Posterior cingulate gyrus (tissue), 11 donors: ENCODE measurements at places on chromosomes 2 and 18.

DNA sequence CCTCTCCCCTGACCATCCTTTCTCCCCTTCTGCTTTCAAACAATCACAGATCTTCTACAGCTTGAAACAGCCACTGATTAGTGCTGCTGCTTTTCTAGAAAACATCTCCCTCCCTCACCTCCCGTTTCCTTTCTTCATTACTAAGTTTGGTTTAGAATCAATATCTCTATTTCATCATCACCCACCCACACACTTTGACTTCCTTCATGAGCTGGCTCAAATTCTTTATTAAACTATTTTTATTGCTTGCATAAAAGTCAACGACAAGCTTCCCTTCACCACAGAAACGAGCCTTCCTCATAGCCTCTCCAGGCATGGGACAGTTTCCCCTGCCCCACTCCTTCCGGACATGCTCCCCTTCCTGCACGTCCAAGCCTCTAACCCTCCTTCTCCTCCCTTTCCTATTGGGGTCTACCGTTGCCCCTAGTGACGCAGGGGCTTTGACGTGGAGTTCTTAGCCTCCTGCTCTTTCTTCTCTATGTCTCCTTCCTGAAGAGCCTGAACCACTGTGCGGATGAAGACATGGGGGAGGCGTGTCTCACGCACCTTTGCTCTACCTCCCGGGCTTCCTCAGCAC lies 172.0 kb downstream of the AFF3 start:
- DNase-seq: no peak

- DNase-seq: no peak
Measured at GRCh38 chr2:168660870-168661862, 141.3 kb upstream of the NOSTRIN start.

DNA sequence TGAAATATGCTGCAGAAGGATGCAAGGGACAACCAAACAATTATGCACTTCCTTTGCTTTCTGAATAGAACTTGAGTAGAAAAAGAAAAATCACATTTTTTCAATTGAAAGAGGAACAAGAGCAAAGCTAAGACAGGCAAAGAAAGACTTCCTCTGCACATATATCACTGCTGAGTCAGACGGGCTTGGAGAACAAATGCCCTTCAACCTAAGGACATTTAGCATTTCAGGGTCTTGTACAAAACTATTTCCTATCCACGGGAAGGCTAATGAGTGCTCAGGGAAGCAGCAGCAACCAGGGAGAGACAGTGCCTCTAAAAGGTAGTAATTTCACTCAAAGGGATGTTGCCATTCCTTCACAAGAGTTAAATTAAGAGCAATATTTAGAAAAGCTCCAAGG lies 570.0 kb upstream of the GCFC2 start:
- no peak for DNase-seq

- DNase-seq: no peak
Measured at GRCh38 chr2:118473241-118473640, 374.2 kb downstream of the EN1 start.

- no peak for DNase-seq
Measured at GRCh38 chr2:220966636-220967035, 605.5 kb downstream of the EPHA4 start.
